ENCODE measurements at places on chromosomes 5 and 9.

- no peak for DNase-seq
Measured at GRCh38 chr5:159052401-159053011, 47.2 kb downstream of the EBF1 start.

- DNase-seq, result no peak
Measured at GRCh38 chr9:134357631-134358025, 31.4 kb downstream of the RXRA start.

- DNase-seq, result no peak
Measured at GRCh38 chr5:112306956-112307355, 112.1 kb downstream of the EPB41L4A start.

GRCh38 chr9:89519366-89519805 lies 21.5 kb upstream of the SEMA4D start:
- DNase-seq, result no peak

GRCh38 chr9:37508135-37508833 lies 22.5 kb downstream of the POLR1E start:
- no peak for DNase-seq

- DNase-seq, result no peak
Measured at GRCh38 chr5:169697511-169697890, 60.4 kb downstream of the DOCK2 start.

GRCh38 chr9:114666851-114667250 lies 9.2 kb upstream of the TEX53 start:
- DNase-seq, result no peak

- DNase-seq, result no peak
Measured at GRCh38 chr9:22700171-22700570, 253.5 kb downstream of the DMRTA1 start.

DNA sequence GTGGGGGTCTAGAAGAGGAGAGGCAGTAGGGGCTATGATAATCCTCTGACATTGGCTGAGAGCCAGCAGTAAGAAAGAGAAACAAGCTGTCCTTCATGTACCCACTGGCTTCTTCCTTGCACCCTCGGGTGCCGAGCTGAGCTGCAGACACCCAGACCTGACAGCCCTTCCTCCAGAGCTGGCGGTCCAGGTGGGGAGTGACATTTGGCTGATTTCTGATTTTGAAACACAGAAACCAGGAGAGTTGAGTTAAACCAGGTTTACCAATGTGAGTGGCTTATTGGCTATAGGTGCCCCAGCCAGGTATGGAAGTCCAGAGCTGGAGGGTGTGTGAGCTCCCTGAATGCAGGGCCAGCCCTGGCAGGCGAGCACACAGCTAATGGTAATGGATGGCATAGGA lies 59.2 kb downstream of the GADD45G start:
- DNase-seq, result no peak

- no peak for DNase-seq
Measured at GRCh38 chr5:18311266-18311665, 677.0 kb downstream of the TAF11L14 start.

GRCh38 chr9:91845879-91846278 lies 104.1 kb downstream of the ROR2 start:
- no peak for DNase-seq

- no peak for DNase-seq
Measured at GRCh38 chr5:181161534-181162175, 14.3 kb downstream of the OR2V2 start.

- DNase-seq, result no peak
Measured at GRCh38 chr5:179261301-179262125, 83.7 kb downstream of the ADAMTS2 start.

- no peak for DNase-seq
Measured at GRCh38 chr9:97908705-97909104, 13.6 kb downstream of the TRMO start.

DNA sequence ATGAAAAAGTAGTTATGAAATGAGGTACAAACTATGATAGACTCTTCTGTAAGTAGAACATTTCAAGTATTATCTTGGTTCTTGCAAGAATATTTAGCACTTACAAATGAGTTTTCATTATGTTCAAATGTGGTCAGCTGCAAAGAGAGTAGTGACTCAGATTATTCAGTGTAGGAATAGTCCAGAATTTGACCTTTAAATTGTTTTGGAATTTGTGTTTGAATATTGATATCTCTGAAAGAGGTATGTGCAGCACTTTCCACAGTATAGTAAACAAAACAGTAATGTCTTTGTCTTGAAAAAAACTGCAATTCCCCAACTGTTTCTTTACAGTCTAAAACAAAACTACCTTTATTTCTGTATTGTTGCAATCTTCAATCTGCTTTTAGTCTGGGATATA lies 56.1 kb downstream of the WDR70 start:
- no peak for DNase-seq

GRCh38 chr5:68534956-68535520 lies 319.5 kb downstream of the PIK3R1 start:
- no peak for DNase-seq

- no peak for DNase-seq
Measured at GRCh38 chr5:83512061-83512745, 40.7 kb downstream of the VCAN start.

- no peak for DNase-seq
Measured at GRCh38 chr5:135667673-135668072, 88.9 kb upstream of the CXCL14 start.

GRCh38 chr9:72276429-72276828 lies 88.6 kb downstream of the ZFAND5 start:
- DNase-seq, result no peak

GRCh38 chr5:164233791-164234190 lies 728.4 kb downstream of the MAT2B start:
- no peak for DNase-seq

DNA sequence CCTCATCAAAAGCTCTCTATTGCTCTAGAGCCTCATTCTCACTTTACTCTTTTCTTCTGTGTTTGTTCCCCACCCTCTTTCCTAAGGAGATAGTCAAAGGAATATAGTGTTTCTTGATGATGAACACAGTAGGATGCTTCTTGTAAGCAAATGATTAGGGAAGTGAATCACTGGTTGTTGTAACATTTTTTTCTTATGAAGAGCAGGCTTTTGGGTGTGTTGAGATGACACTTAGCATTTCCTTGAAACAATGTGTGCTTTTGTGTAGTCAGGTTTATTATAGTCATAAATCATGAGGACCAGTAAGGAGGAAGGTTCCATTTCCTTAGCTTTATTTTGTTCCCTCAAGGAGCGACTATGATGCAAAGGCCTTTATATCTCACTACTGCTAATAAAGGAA lies 1991.3 kb upstream of the C9orf72 start:
- no peak for DNase-seq

DNA sequence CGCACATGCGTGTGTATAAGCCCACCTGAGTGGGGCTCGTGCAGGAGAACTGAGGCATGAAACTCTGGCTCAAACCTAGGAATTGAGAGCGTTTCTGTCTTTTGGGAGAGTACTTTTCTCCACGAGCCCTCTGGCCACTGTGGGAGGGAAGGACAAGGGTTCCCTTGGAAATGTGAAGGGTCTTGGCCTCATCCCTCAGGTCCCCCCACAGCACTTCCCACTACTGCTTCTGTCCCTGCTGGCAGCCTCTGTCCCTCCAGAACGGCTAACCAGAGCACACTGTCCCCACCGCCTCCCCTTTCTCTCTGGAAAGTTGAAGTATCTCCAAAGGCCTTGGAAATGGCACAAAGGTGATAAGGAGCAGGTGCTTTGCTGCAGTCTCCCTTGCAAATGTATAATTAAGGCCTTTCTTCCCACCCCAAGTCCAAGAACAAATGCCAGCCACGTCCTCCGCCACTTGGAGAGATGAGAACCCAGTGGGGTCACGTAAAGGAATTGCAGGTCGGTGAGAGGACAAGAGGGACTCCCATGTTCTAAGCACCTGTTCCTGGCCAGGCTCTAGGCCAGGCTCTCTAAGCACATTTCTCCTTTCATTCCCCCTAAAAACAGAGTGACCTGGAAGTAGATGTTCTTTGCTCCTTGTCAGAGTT lies 107.9 kb upstream of the LMX1B start:
- DNase-seq, result no peak

DNA sequence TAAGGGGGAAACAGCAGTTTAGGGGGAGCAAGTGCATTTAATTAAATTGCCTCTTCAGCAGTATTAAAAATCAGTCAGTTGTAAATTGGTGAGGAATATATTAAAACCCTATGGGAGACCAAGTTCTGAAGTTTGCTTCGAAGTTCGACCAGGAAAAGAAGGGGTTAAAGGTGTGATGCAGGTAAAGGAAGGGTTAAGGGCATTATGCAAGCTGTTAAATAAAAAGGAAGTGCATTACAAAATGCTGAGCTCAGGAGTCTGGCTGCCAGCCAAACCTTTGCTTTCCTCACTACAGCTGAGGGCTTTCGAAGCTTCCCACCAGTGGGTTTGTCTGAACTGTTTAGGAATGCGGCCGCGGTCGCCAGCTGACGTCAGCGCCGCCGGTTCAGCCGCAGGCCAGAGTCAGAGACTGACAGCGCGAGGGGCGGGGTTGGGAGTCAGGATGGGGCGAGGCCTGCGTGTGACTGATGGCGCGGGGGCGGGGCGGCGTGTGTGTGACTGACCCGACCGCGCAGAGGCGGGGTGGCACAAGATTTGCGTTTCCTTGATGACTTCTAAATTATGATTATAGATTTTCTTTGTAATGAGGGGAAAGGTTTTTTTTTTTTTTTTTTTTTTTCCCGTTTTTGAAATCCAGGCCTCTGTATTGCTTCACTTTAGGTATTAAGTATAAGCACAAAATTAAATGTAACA lies 76.6 kb downstream of the ZSWIM6 start:
- peak; percentile 90 for DNase-seq

DNA sequence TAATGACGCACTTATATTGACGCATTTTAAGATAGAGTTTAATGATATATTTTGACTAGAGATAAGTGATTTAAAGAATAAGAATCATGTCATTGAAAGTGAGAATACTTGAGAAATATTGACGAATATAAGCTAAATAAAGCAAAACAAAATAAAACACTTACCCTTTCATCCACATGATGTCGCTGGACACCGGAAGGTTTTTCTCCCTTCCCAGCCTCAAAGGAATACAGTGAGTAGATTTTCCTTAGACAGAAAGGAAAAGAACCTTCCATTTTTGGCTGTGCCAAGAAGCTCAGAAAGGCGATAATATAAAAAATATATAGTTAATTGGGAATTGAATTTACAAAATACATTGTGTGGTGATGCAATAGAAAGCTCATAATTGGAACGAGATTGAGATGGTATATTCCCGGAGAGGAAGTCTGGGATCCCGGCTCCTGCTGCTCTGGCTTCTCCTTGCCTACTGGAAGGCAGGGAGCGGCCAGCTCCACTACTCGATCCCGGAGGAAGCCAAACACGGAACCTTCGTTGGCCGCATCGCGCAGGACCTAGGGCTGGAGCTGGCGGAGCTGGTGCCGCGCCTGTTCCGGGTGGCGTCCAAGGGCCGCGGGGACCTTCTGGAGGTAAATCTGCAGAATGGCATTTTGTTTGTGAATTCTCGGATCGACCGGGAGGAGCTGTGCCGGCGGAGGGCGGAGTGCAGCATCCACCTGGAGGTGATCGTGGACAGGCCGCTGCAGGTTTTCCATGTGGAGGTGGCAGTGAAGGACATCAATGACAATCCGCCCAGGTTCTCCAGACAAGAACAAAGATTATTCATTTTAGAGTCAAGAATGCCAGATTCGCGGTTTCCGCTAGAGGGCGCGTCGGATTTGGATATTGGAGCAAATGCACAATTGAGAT lies at the start of gene PCDHA5:
PCDHA5 (plus strand) TSS at position 239 of the 906 bp plus-strand sequence.
- no peak for DNase-seq

DNA sequence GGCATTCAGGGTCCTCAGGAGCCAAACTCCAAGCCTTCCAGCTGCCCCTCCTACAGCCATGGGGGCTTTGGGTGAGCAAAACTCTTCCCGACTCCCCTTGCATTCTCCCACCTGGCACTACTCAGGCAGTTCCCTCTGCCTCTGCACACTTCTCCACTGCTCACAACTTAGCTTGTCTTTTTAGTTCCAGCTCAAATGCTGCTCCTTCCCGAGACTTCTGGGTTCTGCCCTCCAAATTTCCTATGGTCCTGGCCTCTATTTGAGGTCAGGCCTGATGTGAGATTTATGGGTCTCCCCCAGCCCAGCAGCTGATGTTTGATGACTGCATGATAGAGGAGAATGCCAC lies 5.7 kb upstream of the SLC25A48 start:
- DNase-seq, result no peak

GRCh38 chr5:160627921-160628618 lies 206.4 kb downstream of the PTTG1 start:
- DNase-seq, result no peak

DNA sequence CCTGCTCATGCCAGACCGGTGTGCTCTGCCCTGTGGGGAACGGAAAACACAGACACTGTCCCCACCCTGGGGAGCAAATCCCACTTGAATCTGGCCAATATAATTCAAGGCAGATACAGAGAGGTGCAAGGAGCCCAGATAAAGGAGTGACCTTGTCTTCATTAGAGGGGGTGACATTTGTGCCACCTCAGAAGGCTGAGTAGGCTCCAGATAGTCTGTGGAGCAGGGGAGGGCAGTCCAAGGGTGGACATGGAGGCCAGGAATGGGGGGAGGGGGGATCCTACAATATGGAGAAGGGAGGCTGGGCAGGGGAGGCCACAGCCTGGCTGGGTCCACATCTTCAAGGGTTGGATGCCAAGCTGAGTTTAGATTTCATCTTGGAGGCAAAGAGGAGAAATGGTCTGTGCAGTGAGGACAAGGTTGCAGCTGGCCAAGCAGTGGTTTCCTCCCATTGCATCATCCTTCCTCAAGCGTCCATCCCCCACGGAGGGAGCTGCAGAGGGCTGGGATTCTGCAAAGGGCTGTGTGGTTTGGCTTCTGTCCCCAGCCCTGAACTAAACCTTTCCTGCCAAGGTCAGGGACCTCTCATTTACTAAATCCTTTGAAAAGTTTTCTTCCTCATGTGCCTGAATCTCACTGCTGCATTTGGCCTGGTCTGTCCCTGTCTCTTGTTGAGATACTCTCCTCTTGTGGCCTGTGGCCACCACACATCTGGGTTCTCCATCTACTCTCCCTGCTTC lies 60.1 kb downstream of the GALNT12 start:
- DNase-seq, result no peak

DNA sequence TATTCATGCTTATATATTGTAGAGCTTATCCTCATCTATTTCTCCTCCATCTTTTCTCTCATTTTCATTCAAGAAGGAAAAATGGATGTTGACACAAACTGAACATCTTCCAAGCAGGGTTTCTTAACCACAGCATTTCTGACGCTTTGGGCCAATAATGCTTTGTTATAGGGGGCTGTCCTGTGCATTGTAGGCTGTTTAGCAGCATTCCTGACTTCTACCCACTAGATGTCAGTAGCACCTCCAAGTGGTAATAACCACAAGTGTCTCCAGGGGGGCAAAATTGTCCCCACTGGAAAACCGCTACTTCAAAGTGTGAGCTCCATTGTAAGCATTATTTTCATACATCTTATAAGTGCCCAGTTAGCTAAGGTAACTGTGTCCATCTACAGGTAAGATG lies 2.6 kb upstream of the TXNDC8 start:
- DNase-seq, result no peak

DNA sequence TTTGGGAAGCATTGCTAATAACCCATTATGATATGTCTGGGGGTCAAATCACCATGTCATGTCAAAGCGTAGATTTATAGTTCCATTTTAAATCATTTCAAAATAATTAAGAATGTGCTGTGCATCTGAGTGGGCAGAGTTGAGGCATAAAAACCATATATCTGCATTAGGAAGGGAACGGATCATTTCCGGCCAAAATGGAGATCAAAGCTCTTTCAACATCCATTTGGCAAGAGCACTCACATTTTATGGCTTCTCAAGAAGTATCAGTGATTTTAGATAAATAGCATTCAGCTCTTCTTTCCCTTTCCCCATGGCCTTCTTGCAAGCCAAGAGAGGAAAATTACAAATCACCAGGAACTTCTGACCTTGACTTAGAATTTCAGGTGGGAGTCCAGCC lies 89.9 kb downstream of the HSPA4 start:
- no peak for DNase-seq

- no peak for DNase-seq
Measured at GRCh38 chr5:166505544-166505943, 1785.9 kb upstream of the WWC1 start.
